Stimulated activated CD4-positive, alpha-beta T cell treated with anti-CD3 and anti-CD28 coated beads, Interleukin-15, amount 100 ng/mL, for 1 hour (primary cell): ENCODE measurements at places on chromosomes 5 and 9.

GRCh38 chr5:15757619-15758018, 257.6 kb downstream of the FBXL7 start:
- DNase-seq = no peak

DNA sequence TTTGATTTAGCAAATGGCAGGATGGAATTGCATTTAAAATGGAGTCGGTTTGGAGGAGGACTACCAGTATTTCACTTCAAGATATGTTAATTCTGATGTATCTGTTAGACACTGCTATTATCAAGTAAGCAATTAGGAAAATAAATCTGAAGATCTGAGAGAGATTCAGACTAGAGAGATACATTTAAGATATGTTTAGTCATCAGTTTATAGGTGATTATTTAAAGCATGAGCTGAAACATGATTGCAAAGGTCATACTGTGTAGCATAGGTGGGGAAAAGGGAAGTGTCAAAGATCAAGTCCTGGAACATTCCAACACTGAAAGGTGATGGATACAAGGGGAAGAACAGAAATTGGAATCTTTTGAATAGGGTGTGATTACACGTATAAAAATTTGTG, 79.1 kb downstream of the FAM174A start:
- no peak for DNase-seq

DNA sequence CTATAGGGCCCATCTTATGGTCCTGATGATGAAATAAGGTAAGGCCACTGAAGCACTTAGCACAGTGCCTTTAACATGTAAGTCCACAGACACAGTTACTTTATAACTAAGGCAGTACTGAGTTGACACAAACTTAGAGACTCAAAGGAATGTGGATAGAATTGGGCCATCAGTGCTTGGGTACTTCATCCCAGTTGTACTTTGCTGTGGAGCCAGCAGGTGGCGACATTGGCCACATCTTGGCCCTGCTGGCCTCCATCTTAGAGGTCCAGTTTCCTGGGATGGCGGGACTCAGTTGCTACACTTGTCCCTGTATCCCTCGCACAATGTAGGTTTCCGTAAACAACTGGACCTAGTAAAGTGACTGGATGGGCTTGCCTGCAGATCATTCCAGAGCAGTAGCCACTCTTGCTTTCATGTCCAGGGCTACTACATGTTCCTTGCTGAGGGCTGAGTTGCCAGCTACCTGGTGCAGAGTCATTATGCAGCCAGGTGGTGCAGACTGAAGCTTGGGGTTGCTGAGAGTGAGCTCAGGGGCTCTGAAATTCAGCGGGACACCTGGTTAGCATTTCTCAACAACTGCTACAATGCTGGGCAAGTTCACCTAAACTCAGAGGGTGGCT, 10.6 kb downstream of the MTAP start:
- DNase-seq = peak; percentile 45

DNA sequence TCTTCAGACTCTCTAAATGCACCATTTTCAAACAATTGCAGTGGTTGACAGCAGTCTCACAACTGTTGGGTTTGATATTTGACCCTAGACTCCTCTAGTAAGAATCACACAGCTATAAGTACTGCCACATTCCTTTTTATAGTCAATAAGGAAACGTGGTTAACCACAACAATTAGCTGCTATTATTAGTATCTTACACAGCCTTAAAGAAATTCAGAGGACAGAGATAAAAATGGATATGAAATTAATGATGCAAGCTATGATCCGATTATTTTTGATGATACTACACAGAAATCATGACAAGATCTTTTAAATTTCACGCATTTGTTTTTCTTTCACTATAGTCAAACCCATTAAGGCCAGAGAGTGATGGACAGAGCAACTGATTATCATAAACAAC, 288.6 kb upstream of the C9orf72 start:
- DNase-seq = no peak

DNA sequence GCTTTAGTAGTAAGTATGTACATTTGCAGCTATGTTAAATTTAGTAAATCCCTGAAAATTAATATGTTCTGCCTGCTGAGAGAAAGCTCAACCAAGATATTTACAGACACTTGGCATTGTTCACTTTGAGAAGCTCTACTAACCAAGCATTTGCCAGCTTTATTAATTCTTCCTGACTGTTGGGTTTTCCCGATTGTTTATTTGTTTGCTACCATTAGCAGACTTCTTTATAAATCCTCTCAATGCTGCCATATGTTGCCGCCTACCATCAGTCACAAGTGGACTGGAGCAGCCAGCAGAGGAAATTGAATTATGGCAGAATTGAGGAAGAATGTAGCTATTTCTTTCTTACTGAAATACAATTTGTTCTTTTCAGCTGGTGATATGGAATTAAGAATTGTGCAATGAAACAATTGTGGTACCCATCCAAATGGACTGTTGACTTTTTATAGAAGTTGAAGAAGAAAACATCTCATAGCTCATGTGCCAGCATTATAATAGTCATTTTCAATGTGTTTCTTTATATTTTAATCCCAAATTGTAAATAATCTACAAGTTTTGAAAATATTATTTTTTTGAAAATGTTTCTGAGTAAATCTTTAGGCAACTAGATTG, 588.7 kb upstream of the CDH6 start:
- no peak for DNase-seq

- no peak for DNase-seq
Observed at GRCh38 chr5:93311881-93312280, 269.1 kb downstream of the NR2F1-AS1 start.

DNA sequence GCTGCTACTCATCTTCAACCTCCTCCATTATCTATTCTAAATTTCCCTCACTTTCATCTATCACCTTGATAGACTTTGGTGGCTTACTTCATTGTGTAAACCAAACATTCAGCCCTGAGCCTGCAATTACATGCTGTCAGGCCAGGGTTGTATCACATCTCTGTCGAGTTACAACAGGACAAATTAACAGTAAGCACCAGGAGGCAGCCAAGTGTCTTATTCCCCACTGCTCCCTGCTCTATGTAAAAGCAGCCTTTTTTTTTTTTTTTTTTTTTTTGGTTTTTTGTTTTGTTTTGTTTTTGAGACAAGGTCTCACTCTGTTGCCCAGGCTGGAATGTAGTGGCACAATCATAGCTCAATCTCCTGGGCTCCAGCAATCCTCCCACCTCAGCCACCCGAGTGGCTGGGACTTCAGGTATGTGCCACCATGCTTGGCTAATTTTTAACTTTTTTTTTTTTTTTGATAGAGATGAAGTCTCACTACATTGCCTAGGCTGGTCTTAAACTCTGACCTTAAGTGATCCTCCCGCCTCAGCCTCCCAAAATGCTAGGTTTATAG, 15.2 kb upstream of the ZCCHC9 start:
- no peak for DNase-seq

GRCh38 chr9:36938617-36939016, 95.5 kb downstream of the PAX5 start:
- no peak for DNase-seq

GRCh38 chr9:121997791-121998190, 95.3 kb downstream of the TTLL11 start:
- DNase-seq = no peak

- DNase-seq = no peak
Observed at GRCh38 chr5:160271396-160271795, 41.0 kb downstream of the CCNJL start.

DNA sequence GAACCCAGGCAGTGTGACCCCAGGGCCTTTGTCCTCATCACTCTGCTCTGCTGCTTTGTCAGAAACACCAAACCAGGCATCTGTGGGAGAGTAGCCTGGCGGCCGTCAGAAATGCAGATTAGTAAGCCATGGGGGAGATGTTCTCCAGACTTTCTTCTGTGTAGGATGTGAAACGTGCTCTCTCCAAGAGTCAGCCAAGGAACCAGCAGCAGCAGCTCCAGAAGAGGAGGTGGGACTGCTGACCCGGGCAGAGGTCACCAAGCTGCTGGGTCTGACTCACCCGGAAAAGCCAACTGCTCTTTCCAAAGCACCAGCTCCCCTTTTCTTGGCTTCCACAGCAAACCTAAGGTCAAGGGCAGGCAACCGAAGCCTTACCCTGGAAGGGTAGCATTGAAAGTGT, 14.4 kb upstream of the ABLIM3 start:
- DNase-seq = no peak
